ENCODE measurements at places on chromosomes 6 and 20.

GRCh38 chr6:166952121-166952520, 4.2 kb downstream of the RNASET2 start:
- DNase-seq = no peak

DNA sequence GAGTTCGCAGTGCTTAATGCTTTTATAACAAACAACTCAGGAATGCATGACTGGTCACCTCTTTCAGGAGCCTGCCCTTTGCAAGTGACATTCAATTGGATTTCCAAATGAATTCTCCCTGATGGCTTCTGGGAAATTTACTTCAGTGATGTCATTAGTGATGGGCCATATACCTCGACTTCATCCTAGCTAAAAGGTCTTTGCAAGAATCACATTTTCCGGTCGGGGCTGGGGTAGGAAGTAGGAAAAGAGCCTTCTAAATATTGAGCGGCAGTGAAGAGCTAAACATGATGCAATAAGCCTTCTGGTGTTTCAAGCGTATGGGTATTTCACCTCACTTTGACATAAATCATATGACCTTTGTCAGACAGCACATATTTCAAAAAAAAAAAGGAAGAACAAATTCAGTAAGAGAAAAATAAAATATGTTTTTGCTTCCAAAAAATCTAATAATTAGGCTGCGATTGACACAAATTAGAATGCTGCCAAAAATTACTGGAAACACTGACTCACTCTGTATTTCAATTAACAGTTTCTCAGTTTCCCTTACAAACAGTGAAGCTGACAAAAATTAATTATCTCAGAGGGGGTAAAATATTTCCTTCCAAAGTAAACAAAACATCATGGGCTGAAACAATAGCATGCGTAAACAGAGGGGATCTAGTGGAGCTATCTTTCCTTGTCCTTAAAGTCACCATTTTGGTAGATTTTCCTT, 39.8 kb downstream of the ADTRP start:
- DNase-seq = no peak

DNA sequence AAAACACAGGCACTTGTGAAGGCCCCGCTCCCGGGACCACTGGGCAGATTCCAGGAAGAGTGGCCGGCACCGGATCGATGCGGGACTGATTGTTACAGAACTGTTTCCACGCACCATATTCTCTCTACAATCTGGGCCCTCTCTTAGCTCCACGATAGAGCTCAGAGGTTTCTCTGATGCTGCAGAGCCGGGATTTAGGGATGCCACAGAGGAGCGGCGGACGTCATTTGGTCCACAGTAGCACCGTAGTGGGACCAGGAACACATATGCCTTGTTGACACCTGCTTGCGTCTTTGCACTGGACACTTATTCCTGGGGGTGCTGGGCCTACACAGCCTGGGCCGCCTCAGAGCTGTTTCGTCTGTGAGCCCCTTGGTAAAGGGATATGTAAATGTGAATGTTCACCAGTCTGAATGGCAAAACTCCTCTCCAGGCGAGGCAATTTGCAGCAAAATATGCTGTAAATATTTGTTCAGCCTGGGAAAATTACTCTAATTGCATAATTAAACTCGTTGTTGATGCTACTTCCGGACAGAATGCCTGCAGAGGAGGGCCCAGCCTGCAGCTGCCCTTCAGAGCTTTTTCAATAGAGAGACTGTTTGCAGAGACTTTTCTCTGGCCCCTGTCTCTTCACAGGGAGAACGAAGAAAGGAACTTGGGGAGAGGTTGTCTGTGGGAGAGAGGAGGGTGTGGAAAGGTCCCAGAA, 9.4 kb downstream of the PCK1 start:
- no peak for DNase-seq

GRCh38 chr6:92110403-92110802, 1309.0 kb downstream of the EPHA7 start:
- no peak for DNase-seq

- no peak for DNase-seq
Observed at GRCh38 chr20:32804022-32804715, 15.6 kb upstream of the MAPRE1 start.
